Activated naive CD4-positive, alpha-beta T cell (primary cell): ENCODE measurements at places on chromosomes 5 and 9.

DNA sequence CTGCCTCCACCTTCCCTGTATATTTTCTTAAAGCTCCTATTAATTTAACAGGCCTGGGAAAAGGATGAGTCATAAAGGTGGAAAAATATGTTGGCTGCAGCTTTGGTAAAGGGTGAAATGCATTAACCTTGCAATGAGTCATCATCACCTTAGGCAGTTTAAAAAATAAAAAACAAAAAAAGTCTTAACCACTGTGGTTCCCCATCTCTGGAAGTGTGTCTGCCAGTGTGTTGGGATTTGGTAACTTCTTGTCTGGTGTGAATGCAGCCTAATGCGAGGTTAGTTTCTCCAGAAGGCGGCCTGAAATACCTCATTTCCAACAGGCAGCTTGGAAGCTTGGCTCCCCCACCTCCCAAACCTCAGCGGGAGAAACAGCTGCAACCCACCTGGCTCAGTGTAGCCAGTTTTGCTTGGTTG, 265.3 kb upstream of the GAS1 start:
- DNase-seq = no peak

DNA sequence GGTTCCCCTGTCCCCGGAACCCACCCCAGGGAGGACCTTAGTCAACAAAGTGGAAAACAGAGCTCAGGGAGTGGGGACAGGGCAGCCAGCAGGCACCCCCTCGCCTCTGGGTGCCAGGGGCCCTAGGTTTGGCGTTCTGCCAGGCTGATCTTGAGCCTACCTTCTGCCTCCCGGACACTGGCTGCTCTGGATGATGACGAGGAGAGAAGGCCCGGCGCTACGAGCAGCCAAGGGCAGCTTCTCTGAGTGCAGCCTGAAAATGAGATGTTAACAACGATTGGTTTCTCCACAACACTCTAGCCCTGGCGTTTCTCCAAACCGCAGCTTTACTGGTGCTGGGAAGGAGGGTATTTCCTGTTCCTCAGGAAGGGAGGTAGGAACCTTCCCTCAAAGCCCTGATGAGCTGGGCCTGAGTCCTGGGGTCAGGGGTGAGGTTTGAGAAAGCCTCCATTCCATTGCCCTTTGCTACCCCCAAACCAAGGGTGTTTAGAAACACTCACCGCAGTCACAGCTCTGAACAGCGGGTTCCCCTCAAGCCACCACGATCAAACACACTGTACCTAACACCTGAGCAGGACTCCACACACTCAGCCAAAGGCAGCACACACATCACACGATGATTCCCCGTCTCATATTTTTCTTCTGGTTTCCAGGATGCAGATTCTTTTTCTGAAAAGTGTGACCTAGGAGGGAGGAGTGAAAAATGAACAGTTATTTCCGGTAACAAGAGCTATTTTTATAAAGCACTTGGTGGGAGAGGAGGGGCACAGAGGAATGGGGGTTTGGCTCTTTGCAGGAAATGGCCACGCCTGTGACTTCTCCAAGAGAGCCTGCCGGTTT, at the start of gene STING1:
Gene STING1, minus strand, starts transcription at position 709 of the 840 bp plus-strand sequence. CDS start 1,054 bp downstream, outside the sequence.
- peak; percentile 45 for DNase-seq

GRCh38 chr9:10127867-10128266, 484.9 kb downstream of the PTPRD start:
- DNase-seq = no peak

DNA sequence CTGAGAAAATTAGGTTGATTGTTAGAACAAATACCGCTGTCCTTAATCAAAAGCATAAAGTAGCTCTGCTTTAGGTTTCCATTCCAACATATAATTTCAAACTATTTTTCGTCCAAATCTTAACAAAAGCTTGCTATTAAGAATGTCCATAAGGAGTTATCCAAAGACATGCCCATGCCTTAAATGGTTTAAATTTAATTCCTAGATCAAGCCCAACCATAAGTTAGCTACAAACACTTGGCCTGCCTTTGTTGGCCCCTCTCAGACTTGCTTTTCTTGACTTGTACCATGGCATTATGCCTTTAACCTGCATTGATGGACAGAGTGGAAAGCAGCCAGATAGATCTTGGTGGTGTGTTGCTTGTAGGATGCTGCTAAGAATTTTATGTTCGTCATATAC, 8.8 kb downstream of the GARNL3 start:
- DNase-seq = no peak

DNA sequence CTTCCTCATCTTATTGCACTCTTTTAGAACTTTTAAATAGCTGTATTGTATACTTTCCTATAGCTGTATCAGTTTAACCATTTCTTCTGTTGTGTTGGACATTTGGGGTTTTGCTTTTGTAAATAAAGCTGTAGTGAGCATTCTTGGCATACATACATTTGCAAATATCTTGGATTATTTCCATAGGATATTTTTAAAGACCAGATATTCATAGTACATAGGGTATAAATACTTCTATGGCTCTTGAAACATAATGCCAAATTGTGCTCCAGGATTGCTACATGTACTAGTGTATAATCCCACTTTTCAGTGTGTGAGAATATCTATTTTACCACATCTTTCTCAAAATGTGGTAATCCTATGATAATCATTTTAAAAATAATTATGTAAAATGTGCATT, 51.2 kb downstream of the SCAMP1 start:
- no peak for DNase-seq

DNA sequence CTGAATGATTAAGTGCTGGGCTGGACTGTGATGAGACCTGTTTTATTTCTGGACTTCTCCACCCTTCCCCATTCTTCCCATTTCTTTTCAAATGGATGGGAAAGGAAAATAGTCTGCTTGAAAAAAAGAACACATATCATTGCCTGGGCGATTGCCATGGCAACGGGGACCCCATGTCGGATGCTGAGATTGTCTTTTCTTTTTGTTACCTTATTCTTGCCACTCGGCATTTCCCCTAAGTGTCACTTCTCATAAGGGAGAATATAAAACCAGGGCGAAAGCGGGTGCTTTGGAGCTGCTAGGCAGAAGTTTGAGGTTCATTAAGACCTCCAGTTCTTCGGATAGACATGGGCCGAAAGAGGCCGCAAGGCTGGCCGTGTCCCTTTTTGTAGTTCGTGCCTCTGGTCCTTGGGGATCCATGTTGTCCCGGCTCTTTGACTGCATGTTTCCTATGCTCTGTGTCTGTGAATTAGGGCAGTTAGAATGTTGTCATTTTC, 763 bp downstream of the FGD3 start:
- DNase-seq = no peak

- no peak for DNase-seq
Measured at GRCh38 chr5:61000887-61001286, 55.9 kb downstream of the NDUFAF2 start.

DNA sequence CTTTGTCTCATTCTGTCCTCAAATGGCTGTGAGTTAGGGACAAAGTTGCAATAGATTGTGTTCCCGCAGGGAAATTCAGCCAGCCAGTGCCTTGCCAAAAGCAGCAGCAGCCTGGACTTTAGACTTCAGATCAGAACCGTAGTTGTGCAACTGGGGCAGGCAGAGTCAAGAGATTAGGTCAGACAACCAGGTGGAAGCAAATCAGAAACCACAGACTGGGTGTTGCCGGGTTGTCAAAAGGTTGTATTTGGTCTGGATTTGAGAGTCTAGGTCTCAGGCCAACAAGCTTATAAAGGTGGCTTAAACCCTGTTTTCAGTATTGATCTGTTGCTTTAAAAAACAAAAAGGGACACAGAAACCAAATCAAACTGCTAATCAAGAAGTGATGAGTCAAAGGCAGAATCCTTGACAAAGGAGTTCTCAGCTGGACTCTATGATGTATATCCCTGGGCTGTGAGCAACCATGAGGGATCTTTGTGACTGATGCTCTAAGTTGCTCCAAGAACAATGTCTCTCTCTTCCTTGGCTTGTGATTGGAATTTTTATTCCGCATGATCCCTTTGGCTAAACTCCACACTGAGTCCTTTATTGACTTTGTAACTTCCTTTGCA, 20.9 kb downstream of the RFK start:
- no peak for DNase-seq

GRCh38 chr9:93198117-93198837, 14.3 kb downstream of the WNK2 start:
- DNase-seq = no peak

DNA sequence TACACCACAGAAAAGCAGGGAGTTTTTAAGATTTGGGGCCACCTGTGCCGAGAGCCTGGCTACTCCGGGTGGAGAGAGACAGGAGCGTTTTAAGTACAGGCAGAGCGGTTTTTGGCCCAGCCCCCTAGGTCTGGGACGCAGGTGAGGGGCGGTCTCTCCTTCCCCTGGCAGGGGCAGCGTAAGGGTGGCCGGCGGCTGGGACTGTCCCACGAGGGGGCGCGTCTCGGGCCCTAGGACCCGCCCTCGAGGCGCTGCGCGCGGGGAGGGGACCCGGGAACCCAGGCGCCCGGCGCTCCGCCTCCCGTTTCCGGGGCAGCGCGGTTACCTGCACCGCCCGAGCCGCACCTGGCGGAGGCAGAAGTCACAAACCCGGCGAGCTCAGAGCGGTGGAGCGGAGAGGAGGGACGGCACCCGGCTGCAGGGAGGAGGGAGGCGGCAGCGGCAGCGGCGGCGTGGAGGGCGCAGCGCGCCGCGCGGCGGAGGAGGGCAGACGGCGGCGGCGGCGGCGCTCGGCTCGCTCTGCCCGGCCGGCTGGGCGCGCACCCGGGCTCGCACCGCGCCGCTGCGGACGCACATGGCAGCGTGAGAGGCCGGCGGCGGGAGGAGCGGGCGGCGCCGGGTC, at the start of gene WWC1:
Gene WWC1, plus strand, starts transcription at position 304 of the 622 bp plus-strand sequence. CDS start 508 bp downstream, outside the sequence.
- no peak for DNase-seq

GRCh38 chr9:12271421-12271891, 421.7 kb upstream of the TYRP1 start:
- no peak for DNase-seq

DNA sequence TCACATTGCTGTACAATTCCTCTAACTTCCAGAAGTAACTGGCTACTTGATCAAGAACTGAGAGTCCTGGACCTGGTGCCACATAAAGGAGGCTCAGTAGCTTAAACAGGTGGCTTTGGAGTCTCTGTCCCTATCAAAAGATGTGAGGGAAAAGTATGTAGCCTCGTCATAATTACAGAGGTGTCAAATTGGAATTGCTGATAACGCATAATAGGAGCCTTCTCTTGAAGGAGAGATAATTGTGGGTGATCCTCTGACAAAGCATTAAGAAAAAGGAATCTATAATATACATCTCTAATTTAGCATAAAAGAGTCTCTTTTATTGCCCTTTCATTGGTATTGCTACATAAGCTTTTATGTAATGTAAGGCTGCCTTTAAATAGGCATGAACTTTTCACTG, 1246.4 kb upstream of the CDH9 start:
- no peak for DNase-seq

GRCh38 chr5:157217289-157218024, 36.8 kb downstream of the ITK start:
- no peak for DNase-seq

GRCh38 chr9:105883847-105884246, 189.5 kb downstream of the TMEM38B start:
- no peak for DNase-seq

- no peak for DNase-seq
Measured at GRCh38 chr9:135273008-135273407, 185.5 kb downstream of the OLFM1 start.

DNA sequence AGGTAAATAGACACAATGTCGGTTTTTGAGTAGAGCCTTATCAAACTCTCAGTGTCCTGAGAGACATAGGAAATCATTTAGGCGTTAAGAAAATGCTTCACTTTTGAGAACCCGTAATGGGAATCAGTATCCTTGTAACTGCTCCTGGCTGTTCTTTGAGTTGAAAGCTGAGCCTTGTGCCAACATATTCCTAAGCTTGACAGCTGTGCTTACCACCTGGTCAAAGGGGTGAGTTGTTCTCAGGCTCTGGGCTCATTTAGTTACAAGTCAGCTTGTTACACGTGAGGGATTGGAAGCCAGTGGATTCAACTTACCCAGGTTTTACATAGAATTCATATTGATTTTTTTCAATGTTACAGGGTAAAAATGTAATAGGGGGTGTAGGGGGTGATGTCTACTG, 145.9 kb downstream of the GABRB2 start:
- no peak for DNase-seq

DNA sequence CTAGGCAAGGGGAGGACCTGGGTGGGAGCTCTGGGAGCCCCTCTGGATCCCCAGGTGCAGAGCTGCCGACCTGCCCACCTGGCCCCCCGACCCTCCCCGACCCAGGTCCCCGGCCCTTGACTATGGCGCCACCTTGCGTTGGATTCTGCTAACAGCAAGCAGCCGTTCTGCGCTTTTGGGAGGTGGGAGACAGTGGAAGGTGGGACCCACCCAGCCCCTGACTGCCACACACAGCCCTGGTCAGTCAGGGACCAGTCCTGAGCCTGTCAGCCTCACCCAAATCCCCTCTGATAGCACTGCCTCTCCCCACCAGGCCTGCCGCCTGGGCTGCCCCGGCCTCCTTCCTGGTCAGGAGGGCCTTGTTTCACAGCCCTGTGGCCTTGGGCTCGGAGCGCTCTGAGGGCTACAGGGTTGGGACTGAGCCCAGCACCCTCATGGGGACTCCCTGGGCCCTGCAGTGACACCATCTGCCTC, 77.9 kb downstream of the HMCN2 start:
- DNase-seq = peak; percentile 5

DNA sequence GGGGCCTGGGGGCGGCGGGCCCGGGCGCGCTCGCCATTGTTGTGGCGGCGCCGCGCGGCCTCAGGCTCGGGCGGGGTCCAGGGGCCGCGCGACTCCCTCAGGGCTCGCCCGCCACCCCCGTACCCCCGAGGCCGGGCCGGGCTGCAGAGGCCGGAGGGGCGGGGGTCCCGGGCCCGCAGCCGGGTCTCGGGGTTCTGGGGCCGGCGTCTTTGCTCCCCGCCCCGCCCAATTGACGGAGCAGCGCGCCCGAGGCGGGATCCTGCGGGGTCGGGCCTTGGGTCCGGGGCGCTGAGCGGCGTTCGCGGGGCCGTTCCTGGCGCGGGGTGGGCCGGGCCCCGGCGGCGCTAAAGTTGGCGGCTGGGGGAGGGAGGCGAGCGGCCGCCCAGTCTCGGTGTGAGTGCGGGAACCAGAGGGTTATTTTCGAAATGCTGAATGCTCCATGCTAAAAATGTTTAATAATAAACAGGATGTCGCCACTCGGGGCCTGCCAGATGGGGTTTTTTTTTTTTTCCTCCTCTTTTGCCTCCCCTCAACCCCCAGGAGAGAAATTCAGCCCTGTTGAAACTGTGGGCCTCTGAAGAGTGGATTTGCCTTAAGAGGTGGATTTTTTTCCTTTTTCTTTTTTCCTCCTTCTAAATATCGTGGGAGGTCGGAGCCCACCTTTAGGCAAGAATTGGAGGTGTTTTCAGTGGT, 724 bp downstream of the PRRC2B start:
- DNase-seq = peak; percentile 23

- no peak for DNase-seq
Measured at GRCh38 chr9:103674271-103674670, 419.8 kb upstream of the SMC2 start.

DNA sequence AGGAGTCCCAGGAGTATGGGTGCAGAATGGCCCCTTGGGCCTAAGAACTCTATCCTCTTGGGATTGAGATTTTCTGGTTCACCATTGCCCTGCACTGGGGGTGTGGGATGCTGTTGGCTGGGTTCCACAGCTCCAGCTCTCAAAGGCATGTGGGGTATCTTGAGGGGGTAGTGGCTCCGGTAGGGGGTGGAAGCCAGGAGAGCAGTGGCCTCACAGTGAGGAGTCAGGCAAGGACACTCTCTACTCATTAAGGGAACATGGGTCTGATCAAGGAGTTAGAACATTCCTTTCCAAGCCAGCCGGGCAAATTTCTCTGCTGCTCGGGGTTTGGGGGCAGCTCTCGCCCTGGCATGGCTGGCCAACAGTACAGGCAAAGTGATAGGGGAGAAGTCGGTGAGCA, 33.0 kb downstream of the LARP1 start:
- DNase-seq = no peak

GRCh38 chr5:67807439-67807888, 408.1 kb upstream of the PIK3R1 start:
- DNase-seq = no peak
